Activated T-helper 1 cell treated with anti-CD3 and anti-CD28 coated beads, Interleukin-2, amount 50 U/mL, for 16 hours (primary cell): ENCODE measurements at places on chromosomes 2 and 18.
A peak's percentile ranks its signal among the peaks of the same experiment; 100 is the strongest.

DNA sequence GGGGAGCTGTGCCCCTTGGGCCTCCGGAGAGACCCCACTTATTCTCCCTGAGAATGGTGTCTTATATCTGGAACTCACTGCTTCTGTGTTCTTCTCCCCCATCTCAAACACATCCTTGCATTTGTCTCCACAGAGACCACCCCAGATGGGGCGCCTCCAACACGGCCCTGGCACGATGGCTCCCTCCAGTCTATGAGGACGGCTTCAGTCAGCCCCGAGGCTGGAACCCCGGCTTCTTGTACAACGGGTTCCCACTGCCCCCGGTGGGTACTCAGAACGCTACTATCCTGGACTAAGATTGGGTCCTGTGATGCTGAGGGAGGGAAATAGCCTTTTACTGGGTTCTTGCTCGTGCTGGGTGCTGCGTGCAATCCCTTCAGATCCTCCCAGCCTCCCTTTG lies 40.3 kb downstream of the TPO start:
- DNase-seq: no peak

DNA sequence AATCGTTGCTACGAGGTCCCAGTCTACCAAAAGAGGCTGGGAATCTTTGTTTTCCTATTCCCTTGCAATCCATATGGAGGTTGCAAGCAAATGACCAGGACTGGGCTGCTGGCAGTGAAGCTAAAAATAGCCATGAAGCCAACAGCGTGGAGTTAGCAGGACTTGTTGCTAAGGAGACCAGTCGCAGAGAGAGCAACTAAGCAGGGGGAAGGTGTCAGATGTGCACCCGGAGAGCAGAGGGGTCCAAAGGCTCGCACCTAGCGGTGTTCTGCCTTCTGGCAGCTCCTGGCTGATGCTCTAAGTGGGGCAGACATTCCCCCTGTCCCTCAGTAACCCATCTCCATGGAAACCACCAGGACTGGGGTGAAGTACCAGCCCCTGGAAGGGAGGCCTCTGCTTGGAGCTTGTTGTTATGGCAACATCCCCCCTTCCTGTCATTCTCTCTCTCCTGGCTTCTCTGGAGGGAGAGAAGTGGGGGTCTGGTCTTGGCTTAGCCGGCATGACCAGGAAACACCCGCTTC lies 84.6 kb downstream of the DNMT3A start:
- DNase-seq: no peak

DNA sequence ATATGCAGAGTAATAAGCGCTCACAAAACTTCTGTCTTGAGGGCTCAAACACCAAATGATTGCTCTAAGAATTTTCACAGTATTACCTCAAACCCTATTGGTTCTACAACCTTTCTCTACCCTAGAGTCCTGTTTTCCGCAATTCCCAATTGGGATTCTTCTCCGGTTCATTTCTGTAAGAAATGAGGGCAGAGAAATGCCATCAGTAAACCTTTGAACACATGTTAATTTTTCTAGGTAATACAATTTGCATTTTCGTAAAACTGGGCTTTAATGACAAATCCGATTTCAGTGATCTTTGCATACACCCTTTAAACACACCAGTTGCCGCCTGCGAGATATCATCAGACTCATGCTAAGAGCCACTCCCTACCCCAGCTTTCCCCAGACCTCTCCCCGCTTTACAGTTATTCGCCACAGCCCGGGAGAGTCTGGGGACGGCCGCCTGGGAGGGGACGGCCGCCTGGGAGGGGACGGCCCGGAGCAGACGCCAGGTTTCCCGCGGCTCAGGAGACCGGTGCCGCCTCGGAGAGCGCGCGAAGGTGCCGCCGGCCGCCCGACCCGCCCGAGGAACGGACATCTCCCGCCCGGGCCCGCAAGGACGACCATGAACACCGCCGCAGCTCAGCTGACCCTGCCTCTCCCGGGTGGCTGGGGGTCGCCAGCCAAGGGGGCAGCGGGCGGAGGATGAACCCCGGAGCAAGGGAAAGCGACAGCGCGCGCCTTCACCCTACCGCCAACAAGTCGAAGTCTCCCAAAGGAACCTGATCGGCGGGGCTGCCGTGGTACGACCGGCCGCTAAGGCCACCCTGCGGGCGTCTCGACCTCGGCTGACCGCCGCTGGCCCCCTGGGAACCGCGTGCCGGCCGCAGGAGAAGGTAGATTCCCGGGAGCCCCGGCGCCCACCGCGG lies 463 bp downstream of the SMC6 start:
- DNase-seq: peak; percentile 32

DNA sequence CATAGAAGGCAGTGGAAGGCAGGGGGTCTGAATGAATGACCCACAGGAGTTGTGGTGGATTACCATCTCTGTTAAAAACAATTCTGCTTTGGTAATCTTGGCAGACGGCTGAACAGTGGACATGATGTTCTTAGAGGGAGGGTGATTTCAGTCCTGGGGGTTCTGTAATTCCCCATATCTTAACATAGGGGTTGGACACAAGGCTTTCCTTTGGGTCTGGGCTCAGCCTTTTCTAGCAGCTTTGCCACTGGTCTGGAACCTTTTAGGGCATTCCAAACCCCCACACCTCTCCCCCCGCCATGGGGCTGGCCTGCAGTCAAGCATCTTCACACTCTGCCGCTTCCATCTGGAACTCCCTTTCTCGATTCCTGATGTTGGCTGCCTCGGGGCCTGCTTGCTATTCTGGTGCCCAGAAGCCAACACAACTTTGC lies 50.3 kb downstream of the RPL37A start:
- DNase-seq: no peak

GRCh38 chr2:47429795-47430194 lies 26.8 kb downstream of the MSH2 start:
- no peak for DNase-seq

- DNase-seq: no peak
These were observed 336.5 kb downstream of the KCNS3 start for GRCh38 chr2:18214936-18215335.

- no peak for DNase-seq
These were observed 425.4 kb upstream of the MMADHC start for GRCh38 chr2:150012986-150013385.

- DNase-seq: no peak
These were observed 611 bp downstream of the TCF7L1 start for GRCh38 chr2:85133751-85134254.

DNA sequence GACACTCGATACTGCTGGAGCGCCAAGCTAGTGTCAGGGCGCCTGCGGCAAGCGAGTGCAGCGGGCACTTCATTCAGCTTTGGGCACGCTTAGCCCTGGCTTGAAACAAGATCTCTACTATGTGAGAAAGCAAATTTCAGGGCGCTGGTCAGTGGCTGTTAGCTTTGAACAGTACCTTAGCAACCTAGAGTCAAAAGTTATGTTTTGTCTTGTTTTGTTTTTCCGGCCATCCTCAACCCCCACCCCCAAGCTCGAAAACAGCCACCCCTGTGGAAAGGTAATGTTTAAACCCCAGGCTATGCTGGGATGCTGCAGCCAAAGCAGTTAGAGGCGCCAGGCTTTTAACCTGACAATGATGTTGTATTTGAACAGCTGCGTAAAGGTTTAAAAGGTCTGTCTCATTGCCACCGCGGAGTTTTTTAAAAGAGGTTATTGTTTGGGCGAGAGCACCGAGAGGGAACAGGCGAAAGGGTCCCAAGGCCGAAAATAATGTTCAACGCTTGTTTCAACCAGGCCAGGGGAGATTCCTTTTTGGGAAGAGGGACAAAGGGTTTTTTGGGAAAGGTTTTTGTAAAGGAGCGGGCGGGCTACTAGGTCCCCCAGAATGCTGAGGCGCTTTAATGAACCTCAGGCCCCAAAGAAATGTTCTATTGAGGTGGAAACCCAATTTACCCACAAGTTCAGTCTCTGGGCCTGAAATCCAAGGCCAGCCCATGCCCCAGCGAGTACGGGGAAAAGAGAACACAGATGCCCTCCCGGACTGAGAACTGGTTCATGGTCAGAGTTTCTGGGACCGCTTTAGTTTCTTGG lies 2.3 kb upstream of the HOXD10 start:
- DNase-seq: no peak

GRCh38 chr2:134375935-134376334 lies 122.1 kb downstream of the MGAT5 start:
- DNase-seq: no peak

- no peak for DNase-seq
These were observed 4.6 kb downstream of the IL37 start for GRCh38 chr2:112915300-112916144.
